ENCODE measurements at places on chromosomes 11 and 22.

GRCh38 chr11:120211522-120212258, 858 bp downstream of the OAF start:
- DNase-seq: no peak

GRCh38 chr11:45830596-45830995, 16.7 kb upstream of the CRY2 start:
- DNase-seq: no peak

GRCh38 chr11:112042161-112042960, 17.2 kb downstream of the DLAT start:
- DNase-seq: no peak

DNA sequence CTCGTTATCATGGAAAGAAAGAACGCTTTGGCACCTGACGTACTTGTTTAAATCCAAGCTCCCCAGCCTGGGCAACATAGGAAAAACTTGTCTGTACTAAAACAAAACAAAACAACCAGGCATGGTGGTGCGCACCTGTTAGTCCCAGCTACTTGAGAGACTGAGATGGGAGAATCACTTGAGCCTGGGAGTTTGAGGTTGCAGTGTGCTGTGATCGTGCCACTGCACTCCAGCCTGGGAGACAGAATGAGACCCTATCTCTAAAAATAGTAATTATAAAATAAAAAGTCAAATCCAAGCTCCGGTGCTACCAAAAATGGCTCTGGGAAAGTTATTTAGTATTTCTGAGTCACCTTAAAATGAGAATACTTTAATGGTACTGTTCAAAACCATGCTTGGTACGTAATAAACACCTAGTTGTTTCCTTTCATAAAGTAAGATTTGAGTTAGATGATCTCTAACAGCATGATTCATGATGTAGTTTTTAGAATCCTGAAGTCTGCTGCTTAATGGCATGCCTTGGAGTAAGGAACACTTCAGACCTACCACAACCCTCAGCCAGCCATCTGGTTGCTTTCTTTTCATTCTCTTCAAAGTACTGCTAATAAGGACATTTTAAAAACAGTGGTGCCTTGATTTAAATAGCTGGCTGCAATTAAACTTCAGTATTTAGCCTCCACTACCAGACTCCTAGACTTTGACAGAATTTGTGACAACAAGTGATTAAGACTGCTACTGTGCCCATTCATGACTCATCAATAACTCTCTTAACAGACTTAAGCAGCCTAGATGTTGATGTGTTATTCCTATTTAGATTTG, 8.4 kb downstream of the PPME1 start:
- no peak for DNase-seq

GRCh38 chr11:10540546-10540914, 457 bp downstream of the RNF141 start:
- peak; percentile 58 for DNase-seq

DNA sequence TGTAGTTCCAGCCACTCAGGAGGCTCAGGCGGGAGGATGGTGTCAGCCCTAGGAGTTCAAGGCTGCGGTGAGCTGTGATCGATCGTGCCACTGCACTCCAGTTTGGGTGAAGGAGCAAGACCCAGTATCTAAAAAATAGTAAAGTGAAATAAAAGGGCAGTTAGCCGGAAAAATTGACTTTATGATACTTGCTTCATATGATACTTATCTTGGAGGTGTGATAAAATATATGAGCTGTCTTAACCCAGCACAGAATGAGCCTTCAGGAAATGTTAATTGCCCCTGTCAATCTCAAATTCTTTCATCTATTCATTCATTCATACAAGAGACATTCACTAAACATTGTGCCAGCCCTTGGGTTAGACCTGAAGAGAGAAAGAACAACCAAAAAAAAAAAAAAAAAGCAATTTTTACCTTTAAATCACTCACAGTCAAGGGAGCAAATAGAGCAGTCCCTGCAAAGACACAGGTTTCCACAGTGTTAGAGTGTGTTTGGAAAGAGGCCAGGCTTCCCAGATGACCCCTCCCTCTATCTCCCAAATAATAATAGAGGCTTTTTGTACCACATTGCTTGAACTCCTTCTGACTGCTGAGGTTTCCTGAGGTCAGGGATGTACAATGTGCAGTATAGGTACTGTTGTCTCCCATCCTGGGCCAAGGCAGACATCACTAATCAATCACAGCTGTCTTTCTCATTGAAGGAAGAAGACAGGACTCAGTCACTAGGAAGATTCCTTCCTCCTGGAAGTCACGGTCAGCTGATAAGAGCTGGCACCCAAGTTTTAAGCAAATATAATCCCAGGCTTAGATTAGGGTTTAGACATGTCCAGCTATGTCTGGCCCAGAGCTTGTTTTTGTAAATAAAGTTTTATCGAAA, 454.6 kb downstream of the MIAT start:
- DNase-seq: peak; percentile 35

DNA sequence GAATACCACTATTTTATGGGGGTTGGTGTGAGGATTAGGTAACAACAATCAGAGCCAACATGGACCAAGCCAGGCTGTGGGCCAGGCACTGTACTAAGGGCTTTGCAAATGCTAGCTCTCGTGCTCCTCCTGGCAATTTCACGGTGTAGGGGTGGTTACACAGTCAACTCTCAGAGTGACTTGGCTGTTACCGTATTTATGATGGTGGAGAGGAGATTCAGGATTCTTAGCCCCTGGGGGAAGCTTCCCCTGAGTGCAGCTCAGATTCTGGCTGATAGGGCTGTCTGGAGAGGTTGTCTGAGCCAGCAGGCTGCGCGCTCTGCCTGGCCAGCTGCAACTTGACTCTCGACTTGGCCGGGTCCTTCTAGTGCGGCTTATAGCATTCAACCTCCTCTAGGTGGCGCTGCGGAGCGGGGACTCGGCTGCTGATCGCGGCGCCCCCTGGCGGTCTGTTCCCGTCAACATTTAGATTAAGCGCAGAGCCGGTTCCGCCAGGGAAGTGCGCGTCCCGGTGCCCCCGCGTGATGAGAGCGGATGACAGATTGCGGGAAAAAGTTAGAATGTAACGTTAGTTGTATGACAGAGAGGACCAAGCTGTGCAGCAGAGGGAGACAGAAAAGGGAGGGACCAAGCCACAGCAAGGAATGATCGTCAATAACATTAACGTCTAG, 4.5 kb upstream of the NCF4 start:
- peak; percentile 84 for DNase-seq

DNA sequence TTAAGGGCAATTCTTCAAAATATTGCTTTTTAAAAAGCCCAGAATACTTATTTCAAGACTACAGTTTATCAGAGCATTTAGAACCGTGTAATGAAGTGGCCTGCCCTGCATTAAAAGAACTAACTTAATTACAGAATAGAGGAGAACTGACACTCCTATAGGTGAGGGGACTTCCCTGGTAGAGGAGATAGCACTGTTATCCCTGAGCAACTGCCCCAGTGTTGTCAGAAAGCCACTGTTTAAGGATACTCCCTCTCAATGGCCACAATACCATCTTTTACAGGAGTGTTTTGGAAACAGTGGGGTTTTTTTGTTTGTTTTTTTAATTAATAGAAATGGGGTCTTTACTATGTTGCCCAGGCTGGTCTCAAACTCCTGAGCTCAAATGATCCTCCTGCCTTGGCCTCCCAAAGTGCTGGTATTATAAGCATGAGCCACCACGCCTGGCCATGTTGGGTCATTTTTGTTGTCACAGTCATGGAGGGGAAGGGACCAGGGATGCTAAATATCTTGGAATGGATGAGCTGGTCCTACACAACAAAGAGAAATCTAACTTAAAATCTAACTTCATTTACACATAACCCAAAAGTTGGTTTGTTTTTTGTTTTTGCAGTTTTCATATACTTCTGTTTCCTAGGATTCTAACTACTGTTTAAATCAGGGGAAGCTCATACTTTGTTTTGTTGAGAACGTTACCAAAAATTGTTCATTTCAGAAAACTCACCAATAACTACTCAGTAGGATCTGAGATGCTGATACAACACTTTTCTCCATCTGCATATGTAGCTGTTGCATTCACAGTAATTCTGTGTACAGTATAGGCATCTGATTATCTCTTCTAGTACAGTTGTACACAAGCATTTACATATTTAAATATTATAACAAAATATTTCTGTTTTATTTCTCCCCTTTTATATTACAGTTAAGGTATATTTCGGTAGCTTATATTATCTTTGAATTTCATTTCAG, 8.1 kb downstream of the RPL27A start:
- no peak for DNase-seq

DNA sequence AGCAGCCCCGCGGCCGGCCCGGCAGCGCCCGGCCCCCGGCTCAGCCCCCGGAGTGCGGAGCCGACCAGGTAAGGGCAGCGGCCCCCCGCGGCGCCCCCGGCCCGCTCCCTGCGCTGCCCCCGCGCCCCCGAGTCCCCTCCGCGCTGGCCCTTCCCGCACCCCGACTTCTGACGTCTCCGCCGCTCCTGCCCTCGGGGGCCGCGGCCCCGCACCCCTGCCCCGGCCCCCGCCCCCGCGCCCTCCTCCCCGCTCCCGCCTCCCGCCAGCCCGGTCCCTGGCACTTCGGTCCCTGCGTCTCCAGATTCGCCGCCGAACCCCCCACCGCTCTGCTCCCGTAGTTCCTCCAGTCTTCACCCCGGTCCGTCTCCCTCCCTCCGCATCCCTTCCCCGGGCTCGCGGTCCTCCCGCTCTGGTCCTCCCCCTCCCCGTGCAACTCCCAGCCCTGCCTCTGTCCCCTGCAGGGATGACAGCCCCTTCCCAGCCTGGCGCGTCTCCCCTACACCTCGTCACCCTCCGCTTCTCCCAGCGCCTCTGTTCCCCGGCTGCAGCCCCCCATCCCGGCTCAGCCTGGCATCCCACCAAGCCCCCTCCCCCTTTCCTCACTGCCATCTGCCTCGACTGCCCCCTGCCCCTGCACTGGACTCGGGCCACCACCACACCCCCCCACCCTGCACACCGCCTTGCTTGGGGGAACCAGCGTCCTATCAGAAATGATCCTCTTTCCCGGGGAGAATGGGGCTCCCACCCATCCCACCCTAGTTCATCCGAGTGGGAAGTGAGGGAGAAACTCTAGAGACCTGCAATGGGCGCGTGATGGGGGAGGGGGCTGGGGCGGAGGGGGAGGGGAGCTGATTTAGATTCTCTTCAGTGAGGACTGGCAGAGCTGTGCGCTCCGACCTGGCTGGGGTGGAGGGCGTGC, 531 bp downstream of the GRIK4 start:
- DNase-seq: peak; percentile 20

DNA sequence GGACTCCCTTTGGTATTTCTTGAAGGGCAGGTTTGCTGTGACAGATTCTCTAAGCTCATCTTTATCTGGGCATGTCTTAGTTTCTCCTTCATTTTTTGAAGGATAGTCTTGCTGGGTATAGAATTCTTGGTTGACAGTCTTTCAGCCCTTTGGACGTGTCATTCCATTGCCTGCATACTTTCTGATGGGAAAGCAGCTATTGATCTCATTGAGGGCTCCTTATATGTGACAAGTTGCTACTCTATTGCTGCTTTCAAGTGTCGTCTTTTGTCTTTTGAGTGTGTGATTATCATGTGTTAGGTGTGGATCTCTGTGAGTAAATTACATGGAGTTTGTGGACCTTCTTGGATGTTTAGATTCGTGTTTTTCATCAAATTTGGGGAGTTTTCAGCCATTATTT, 21.9 kb downstream of the IGHMBP2 start:
- DNase-seq: no peak

DNA sequence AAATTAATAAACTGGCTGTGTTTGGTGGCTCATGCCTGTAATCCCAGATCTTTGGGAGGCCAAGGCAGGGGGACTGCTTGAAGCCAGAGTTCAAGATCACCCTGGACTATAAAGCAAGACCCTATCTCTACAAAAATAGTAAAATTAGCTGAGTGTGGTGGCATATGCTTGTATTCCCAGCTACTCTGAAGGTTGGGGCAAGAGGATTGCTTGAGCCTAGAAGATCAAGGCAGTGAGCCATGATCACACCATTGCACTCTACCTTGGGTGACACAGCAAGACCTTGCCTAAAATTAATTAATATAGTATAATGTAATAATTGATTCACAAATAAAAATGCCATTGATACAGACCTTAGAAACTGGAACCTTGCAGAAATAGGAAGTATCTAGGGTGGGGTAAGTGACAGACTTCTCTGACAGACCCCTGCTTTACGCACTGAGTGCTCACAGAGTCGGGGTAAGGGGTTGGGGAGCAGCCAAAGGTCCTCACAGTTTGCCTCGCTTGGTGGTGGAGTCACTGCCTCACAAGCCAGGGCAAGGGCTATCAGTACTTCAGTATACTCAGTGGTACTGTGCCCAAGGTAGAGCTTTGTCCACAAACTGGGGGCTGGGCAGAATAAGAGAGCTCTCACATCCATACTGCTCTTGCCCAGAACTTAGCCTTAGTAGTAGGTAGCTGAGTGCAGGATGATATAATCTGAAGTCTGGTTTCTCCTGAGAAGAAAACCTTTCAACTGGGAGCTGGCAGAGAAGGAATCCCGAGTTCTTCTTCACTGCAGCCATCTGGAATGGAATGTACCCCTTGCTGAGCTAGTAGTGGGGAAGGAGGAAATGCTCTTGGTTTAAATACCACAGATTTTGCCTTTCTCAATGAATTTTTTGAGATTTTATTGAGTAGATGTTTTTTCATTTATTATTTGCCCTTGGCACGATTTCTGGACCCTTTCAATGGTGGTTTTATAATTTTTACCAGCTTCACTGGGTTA, 65.5 kb downstream of the EMSY start:
- DNase-seq: no peak

DNA sequence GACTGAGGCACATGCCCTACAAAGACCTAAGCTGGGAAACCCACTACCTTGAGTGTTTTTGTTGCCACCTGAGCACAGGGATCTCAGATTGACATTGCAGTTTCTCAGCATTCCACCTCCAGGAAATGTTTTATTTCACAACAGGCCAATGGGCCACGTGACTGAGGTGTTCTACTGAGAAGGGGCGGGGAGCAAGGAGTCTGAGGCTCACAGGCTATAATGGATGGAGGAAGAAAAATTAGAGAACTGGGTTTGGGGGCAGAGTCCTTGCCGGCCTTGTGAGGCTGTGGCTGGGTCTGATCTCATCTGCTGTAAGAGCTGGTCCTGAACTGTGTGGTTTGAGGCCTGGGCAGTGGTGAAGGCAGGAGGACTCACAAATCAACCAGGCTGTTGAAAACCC, 40.7 kb downstream of the ZNF202 start:
- no peak for DNase-seq
